ENCODE measurements at places on chromosomes 4 and X.
A peak's percentile ranks its signal among the peaks of the same experiment; 100 is the strongest.

GRCh38 chrX:118536687-118537461 is 41.3 kb downstream of the DOCK11 start:
- no peak for DNase-seq

DNA sequence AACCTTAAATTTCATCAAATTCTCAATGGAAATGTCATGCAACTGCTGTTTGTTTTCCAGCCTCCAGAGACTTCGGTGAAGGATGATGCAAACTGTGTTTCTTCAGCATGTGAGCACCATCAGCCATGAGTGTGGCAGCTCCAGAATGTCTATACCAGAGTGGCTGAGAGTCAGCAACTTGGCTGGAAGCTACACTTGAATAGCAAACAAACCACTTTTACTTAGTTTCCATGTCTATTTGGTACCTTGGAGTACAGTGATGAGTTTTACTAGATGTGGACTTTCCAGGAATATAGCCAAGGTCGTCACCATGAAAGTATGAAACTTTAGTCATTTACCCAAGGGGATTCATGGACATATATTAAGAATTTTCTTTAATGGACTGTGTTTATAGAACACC is 4.3 kb upstream of the IL21 start:
- no peak for DNase-seq

GRCh38 chr4:2909583-2909982 is 53.6 kb downstream of the NOP14 start:
- DNase-seq = no peak

- DNase-seq = no peak
Measured at GRCh38 chr4:101888472-101888871, 97.9 kb downstream of the BANK1 start.

DNA sequence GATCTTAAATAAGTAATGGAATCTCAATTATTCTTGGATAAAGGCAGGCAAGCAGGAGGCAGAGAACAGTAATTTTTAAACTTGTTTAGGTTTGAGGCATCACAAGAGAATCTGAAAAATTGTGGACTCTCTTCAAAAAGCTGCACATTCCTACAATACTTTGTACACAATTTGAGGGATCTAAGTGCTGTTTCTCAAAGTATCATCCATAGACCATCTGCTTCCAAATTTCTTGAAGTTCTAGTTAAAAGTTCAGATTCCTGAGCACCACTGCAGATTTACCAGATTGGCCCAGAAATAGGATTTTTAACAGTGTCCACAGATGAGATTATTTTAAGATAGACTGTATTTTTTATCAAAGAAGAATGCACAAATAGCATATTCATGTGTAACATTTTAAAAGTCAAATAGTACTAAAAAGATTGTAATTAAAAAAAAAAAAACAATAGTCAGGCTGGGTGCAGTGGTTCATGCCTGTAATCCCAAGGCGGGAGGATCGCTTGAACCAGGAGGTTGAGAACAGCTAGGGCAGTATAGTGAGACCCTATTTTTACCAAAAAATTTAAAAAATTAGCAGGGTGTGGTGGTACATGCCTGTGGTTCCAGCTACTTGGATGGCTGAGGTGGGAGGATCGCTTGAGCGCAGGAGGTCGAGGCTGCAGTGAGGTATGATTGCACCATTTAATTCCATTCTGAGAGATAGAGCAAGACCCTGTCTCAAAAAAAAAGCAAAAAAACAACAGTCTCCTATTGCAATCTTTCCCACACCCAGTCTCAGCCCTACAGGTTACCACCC is 14.2 kb upstream of the FNIP2 start:
- DNase-seq = no peak

DNA sequence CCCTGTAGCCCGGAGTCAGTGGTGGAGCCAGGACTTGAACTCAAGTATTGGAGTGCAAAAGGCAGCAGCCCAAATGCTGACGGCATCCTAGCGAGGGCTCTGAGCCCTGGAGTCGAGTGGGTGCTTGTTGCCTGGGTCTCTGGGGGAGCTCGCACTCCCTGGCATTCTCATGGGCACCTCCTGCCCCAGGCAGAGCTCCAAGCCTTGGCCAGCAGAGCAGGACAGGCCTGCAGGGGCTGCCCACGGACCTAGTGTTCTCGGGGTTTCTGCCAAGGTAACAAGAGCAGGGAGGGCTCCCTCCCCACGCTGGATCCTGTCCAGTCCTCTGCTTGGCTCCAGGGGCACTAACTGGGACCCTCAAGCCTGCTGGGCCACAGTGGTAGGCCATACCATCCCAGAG is 17.6 kb upstream of the WFS1 start:
- DNase-seq = no peak

- DNase-seq = no peak
Measured at GRCh38 chr4:56671860-56672259, 9.2 kb downstream of the HOPX start.

DNA sequence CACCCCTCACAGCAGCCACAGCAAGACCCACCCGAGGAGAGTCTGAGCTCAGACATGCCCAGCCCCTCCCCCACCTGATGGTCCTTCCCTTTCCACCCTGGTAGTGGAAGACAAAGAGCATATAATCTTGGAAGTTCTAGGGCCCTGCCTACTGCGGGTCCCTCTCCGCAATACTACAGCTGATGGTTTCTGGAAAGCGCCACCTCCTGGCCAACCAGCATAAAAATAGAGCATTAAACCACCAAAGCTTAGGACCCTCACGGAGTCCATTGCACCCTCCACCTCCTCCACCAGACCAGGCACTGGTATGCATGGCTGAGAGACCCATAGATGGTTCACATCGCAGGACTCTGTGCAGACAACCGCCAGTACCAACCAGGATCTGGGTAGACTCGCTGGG is 78.2 kb downstream of the SH3BGRL start:
- DNase-seq = no peak

DNA sequence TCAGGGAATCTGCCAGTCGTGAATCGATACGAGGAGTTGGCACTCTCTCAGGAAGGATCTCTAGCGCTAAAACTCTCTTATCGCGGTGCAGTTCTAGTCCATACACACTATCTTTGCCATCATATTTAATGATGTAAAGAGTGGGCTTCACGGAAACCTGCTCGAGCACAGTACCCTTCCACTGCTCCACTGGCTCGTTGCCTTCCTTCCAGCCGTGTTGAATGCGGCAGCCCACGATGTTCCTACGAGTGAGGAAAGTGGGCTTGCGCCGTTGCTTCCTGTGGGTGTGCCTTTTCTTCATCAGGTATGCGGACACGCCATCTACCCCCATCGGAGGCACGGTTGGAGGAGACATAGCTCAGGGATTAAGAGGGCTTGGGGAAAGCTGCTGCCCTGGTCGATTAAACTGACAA is 661 bp downstream of the SPIN4 start:
- peak; percentile 29 for DNase-seq

DNA sequence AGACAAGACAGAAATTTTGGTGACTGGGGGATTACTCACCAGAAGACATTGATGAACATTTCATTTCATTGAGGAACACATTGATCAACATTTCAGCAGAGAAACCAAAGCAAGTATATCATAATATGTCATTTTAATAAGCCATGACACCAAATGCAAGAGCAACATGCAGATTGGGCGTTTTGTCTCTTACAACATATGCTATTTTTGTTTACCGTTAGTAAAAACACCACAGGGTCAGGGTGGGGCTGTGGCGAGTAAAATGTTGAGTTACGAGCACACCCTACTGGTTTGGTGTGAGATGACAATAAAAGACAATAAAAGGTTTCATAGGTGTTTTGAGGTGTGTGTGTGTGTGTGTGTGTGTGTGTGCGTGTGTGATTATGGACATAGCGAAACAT is 294.5 kb downstream of the PDGFC start:
- no peak for DNase-seq

GRCh38 chr4:25814301-25815136 is 48.3 kb downstream of the SEL1L3 start:
- peak; percentile 49 for DNase-seq

DNA sequence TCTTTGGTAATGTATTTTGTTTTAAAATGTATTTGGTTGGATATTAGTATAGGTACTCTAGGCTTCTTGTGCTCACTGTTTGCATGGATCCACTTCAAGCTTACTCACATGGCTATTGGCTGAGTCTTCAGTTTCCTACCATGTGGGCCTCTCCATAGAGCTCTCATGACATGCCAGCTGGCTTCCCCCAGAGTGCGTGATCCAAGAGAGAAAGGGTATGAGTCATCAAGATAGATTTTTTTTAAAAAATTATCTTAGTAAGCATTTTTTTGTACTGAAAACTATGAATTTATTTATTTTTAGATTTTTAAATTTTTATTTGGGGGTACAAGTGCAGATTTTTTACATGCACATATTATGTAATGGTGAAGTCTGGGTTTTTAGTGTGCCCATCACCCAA is 219.1 kb upstream of the AMOT start:
- DNase-seq = no peak

DNA sequence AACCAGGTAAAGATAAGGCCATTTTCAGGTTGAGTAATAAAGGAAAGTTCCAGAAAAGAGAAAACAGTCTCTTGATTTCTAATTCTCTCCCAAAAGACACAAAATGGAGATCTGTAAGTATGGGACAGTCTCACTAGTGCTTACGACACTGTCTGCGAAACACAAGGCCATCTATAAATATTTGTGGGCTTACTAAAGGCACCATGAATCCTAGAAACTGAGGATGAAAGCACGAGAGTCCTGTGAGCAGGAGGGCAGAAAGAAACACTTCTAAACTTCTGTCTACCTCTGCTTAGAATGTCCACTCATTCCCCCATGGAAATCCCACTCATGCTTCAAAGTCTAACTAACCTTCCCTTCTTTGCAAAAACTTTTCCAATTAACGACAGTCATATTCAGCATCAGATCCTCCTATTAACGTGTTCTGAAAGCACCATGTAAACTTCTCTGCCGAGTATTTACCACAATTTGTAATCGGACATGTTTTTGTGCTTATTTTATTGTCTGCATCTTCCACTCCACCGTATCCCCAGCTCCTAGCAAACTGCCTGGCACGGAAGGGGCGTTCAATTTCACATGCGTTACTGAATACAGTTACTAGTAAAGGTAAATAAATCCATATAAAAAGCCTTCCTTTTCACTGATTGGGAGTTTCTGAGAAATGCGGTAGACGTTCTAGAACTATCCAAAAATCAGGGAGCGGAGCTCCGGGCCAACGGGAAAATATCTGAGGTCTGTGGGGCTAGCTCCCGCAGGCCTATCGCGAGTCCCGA is 665 bp downstream of the PSMD10 start:
- DNase-seq = peak; percentile 32

DNA sequence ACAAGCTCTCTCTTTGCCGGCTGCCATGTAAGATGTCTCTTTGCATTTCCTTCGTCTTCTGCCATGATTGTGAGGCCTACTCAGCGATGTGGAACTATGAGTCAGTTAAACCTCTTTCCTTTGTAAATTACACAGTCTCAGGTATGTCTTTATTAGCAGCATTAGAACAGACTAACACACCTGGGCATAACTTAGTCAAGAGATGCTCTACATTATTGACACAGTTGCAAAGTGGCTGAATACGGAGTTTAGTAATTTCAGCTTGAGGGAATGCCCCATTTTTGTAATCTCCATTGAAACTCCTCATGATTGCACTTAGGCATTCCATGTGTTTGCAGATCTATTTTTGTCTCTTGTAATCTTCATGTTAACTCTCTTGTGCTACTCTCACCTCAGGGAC is 299.5 kb upstream of the HAND2 start:
- DNase-seq = no peak

- no peak for DNase-seq
Measured at GRCh38 chrX:14872355-14872754, 514 bp downstream of the FANCB start.

- no peak for DNase-seq
Measured at GRCh38 chr4:156303708-156304107, 350.0 kb upstream of the CTSO start.

DNA sequence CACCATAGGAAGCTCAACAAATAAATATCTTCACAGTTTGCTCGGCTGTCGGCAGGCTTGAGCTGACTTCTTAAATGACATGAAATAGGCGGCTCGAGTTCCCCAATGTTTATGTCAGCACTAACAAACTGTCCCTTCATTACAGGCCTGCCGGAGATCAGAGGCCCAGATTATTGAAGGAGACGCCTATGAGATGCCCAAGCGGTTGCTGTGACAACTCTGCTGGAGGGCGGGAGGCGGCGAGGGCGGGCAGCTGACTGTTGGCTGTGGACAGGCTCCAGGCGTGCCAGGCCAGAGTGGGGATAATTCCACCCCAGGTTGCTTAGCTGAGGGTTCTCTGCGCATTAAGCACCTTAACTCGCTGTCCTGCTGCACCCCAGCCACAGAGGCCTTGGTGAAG is 39.2 kb upstream of the MSX1 start:
- no peak for DNase-seq

GRCh38 chr4:173524218-173525117 is 5.6 kb downstream of the HAND2 start:
- no peak for DNase-seq

DNA sequence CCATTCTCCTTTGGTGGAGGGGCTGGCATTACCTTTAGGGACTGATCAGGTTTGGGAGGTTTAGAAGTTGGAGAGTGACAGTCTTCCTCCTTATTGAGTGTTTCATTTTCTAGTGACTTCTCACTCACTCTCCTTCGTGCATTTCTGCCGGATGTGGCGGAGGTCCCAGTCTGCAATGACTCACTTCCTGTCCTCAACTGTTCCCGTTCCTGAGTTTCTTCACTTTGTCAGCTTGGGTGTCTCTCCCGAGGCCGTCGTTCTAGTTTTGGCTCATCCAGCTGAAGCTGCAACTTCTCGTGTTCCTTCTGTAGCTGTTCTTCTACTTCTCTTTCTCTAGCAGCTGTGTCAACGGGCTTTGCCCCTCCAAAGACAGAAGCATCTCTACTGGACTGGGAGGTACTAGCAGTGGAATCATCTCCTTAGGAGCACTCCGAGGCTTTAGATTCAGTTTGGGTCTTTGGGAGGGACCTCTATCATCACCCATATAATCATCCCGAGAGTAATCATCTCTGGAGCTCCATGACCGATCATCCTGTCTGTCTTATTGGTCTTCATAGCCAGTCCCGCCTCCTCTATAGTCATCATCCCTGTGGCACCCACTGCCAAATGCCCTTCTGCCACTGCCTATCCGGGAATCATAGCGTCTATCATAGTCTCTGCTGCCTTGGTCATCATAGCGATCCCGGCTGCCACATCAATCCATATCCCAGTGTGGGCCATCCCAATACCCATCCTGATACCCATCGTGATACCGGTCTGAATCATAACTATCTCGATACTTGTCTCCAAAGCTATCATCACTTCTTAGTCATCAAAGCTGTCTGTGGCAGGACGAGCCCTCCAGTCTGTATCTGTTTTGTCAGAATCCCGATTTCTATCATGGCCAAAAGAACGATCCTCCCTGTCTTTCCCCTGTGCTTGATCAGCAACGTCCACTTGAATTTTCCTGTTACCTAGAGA is 35.3 kb upstream of the VSIG4 start:
- no peak for DNase-seq

GRCh38 chr4:44738615-44739014 is 12.3 kb upstream of the GNPDA2 start:
- no peak for DNase-seq

GRCh38 chr4:73573794-73574528 is 46.3 kb downstream of the RASSF6 start:
- peak; percentile 52 for DNase-seq

DNA sequence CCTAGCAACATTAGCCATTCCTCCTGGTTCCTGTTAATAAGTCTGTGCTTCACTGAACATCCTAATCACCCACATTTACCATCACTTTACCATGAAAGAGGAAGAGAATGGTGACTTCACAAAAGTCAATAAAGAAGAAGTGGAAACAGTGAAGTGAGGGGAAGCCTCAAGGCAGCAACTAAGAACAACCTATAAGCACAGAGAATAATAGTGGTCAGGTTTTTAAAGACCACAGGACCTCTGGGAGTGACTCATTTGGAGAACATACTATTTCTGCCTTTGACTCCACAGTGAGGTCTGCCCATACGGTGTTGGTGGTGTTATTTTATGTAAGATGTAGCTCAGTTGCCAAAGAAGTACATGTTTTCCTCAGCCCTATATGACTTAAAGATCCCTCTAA is 86.0 kb upstream of the TET2 start:
- DNase-seq = peak; percentile 61
